Activated T-helper 17 cell treated with anti-CD3 and anti-CD28 coated beads, Interleukin-2, amount 50 U/mL, for 72 hours (primary cell): ENCODE measurements at places on chromosomes 12 and 14. TPM values are rescaled to one million over a fixed set of nuclear protein-coding genes. Genes with fewer than 3 reads are reported as not detected.

TMEM229B gene
- 0.84 TPM for total RNA-seq

GRCh38 chr14:50607181-50607580 is 47.2 kb downstream of the ATL1 start:
- ATAC-seq, result peak; percentile 96

GDF3 gene
- total RNA-seq, result not detected

RDH12 gene
- not detected for total RNA-seq

DNA sequence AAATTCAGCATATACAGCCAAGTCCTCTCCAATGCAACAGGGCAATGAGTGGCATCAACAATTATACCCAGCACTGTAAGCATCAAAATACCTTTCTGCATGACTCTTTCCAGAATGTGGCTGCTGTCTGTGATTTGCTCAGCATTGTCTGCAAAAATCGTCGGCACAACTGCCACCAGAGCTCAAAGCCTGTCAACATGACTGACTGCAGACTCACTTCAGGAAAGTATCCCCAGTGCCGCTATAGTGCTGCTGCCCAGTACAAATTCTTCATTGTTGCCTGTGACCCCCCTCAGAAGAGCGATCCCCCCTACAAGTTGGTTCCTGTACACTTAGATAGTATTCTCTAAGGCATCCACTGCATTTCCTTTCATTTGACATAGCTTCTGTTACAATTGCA is 735 bp downstream of the RNASE6 start:
- peak; percentile 61 for ATAC-seq

- no peak for ATAC-seq
Measured at GRCh38 chr12:106984588-106985137, 2.3 kb downstream of the MTERF2 start.

GRCh38 chr12:91561301-91561957 is 378.8 kb upstream of the DCN start:
- no peak for ATAC-seq
